Activated CD8-positive, alpha-beta memory T cell treated with anti-CD3 and anti-CD28 coated beads, Interleukin-2, amount 50 U/mL, for 4 hours (primary cell): ENCODE measurements at places on chromosomes 5 and 9.

GRCh38 chr5:153352685-153353219 is 137.7 kb upstream of the GRIA1 start:
- DNase-seq: no peak

DNA sequence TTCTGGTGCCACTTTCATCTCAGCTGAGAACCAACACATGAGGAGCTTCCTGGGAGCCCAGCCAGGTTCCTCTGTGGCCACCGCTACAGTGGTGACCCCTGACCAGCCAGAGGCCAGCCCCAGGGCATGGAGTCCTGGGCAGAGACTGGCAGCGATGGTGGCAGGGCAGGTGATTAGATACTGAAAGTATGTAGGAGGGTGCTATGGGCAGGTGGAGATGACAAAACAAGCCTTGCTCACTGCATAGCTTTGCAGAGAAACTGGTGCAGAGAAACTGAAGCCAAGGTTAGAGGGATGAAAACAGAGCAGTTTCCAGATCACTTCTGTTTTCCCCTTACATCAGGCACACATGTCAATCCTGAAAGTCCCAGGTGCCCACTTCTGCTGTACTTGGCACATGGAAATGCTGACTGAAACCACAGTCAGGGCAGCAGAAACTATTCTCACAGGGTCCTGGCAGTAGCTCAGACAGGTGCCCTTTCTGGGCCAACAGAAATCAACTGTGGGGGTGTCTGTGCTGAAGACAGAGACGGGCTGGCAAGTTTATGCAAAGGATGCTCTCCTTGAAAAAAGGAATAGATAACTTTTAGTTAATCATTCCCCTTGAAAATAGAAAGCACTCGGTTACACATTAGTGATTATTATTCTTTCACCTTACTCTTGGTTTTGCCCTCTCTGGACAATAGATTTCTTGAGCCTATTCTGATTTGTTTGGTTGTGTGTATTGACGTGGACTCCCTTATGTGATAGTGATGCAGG is 90.3 kb downstream of the ANKRD55 start:
- DNase-seq: no peak

- no peak for DNase-seq
Observed at GRCh38 chr9:37371565-37372464, 50.7 kb upstream of the GRHPR start.

- no peak for DNase-seq
Observed at GRCh38 chr9:104914466-104914865, 13.5 kb downstream of the ABCA1 start.

DNA sequence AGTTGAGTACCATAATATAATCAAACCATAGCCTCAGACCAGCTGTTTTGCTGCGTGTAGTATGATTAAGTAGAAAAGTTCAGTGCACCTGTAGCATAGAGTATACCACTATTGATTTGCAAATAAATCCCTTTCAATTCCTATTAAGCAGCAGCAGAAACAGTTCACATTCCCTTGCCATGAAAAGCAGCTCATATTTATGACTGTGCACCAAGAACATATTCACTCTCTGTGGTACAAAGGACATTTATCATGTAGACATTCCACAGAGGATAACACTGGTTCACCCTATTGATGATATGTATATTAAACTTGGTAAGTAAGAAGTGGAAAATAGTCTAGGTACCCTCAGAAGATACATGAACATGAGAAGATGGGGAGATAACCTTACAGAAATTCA is 1689.1 kb upstream of the CDH6 start:
- DNase-seq: no peak

- no peak for DNase-seq
Observed at GRCh38 chr9:114671605-114672004, 10.4 kb downstream of the TEX48 start.

DNA sequence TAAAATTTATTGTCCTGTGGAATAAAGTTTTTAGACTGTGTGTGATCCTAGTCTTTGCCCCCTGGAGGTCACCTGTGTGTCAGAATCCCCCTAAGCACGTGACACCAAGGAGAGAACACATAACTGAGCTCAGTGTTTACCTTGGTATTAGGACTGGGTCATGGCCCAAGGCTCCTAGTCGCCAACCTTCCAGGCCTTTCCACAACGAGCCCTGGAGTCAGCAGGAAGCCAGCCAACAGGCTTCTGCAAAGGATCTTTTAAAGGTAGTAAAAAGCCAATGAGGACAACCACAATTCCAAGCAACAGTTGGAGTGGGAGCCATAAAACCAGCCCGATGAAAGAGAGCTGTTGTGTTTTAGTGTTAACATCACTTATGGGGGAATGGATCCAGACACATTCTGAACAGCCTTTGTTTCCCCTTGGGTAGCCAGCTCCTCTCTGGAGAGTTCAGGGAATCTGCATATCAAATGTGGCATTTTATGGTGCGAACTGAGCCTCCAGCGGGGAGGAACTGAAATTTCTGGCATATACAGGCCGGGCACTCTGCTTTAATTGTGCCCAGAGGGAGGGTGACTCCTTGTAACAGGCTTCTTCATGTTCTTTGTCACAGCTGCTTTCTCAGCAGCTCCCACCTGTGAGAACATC is 239.9 kb downstream of the FSTL4 start:
- DNase-seq: no peak

GRCh38 chr9:16417161-16417560 is 453.3 kb downstream of the BNC2 start:
- no peak for DNase-seq

GRCh38 chr5:6473284-6473683 is 24.6 kb downstream of the UBE2QL1 start:
- no peak for DNase-seq

- DNase-seq: no peak
Observed at GRCh38 chr5:96703384-96703920, 41.3 kb downstream of the CAST start.

DNA sequence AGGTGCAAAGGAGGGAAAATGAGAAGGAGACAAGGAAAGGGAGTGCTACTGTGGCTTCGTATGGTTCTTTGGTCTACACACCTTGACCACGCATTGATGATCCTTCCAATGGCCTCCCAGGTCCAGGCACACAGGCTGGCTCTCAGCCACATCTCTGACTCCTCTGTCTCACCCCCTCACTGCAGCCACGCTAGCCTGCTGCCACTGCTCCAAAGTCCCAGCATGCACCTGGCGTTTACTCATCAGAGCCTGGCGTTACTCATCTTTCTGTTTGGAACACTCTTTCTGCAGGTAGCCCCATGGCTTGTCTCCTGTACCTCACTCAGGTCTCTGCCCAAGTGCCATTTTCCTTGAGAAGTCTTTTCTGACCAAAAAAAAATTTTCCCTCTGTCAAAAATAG is 195.5 kb downstream of the SNCAIP start:
- DNase-seq: no peak

DNA sequence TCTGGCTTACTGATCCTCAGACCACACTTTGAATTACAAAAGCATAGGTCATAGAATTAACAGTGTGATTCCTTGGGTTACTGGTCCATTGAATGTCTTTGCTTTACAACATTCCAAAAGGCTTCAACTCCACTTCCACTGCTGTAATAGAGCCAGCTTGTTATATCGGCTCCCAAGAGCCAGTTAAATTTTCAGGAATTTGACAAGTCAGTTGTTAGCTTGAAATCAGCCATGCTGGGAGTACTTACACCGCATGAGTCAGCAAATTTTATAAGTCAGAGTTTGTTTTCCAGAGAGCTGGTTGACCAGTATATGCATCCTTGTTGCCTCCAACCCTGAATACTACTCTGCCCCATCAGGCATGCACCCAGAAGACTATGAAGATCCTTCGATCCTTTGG is 73.1 kb downstream of the FOXB2 start:
- DNase-seq: no peak

- peak; percentile 34 for DNase-seq
Observed at GRCh38 chr5:40441733-40442132, 238.0 kb upstream of the PTGER4 start.

GRCh38 chr5:149411738-149412519 is 32.8 kb upstream of the IL17B start:
- DNase-seq: no peak

DNA sequence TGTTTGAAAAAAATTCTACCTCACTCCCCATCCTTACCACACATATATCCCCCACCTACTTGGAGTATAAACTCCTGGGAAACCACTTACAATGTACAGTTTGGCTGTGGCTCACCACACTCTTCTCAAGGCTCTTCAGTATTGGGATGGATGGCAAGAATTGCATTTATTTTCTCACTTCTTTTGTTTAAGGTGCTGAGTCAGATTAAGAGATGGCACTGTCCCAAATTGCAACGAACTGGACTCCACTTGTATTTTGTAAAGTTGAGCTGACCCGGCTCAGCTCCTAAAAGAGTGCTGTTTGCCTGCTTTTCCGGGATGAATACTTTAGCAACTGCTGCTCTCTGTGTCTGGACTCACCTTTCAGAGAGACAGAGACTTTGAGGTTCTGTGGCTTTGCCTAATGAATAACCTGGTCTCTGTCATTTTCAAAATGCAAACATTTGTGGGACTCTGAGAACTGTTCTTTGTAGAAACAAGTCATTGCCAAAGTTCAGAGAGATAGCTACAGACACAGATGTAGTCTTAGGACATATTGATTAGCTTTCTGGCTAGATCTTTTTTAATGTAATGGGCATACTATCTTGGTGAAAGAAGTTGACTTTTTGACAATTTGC is 42.2 kb downstream of the PPP2R2B start:
- DNase-seq: no peak

DNA sequence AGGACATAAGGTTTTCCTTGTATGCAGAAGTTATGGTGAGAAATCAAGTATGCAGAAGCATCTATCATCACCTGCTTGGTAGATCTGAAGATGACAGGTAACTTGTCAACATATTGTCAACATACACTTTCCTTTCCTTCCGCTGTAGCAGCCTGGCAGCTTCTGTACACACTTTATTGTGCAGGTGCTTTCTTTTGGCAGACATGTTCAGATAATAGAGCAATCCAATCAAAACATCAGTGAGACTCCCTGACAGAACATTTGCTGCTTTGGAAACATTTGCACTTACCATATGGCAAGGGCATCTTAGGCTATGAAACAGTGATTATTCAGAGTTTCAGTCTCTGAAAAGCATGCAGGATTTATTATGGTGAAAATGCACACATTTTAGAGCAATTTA is 161.1 kb upstream of the CDH12 start:
- DNase-seq: no peak

DNA sequence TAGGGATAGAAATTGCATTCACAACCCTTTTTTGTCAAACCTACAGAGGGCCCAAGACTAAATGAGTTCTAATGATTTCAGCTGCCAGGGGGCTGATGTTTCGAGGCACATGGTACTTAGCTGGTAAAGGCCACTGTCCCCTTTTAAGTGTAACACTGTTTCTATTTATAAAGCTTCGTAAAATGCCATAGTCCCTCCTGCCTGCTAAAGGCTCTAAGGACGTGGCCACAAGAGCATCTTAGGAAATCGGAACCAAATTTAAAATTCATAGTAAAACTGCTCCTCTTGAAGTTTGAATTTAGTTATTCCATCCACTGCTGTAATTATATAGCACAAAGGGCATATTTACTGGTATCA is 170.3 kb upstream of the WWC1 start:
- no peak for DNase-seq

DNA sequence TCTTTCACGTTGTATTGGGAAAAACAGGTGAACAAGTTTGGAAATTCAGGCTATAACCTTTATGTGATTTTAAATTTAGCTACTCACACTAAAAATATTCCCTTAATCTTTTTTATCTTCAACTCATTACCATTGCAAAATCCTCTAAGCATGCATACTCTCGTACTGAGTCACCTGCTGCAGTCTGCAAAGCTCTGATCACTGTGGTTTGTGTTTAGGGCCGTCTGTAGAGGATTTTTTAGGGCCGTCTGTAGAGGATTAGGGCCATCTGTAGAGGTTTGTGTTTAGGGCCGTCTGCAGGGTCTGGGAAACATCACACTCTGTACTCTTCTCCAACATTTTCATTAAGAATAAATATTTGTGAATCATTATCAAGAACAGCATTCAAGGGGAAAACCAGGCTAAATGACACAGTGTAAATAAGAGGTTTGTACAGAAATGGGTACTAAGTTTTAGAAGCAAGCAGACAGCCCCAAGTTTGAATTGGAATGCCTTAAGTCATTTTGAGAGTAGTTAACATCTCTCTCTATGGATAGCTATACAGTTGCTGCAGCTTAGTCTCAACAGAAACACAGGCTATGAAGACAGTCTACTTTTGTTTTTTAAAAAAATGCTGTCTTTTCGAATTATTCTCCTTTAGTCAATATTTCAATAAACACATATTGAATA is 155.0 kb upstream of the TSLP start:
- DNase-seq: no peak

GRCh38 chr5:176542596-176543427 is 5.6 kb upstream of the RNF44 start:
- no peak for DNase-seq

DNA sequence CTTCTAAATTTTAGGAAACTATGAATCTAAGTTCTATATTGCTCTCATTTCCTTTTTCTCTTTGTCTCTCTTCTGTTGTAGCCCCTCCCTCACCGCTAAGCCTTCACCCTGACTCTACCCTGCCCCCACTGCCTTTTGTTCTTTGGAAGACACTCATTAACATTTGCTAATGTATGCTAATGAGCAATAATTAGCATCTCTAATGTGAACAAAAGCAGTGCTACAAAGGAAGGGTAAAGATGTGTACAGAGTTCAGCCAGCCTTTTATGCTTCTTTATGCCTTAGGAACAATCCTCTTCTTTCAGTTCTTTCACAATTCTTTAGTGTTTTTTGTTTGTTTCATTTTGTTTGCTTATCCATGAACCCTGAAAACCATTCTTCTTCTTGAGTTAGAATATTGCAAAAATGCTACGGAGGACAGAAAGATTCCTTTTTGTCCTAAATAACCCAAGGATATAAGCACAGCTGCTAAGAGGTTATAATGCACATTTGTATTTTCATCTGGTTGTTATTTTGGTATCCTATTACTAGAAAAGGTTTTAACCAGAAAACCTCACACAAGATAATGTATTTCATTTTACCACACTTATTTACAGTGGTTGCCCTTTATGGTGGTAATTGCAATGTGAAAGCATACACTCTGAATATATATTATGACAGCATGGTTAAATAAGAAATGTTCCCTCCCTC is 159.3 kb downstream of the TMC1 start:
- DNase-seq: no peak

DNA sequence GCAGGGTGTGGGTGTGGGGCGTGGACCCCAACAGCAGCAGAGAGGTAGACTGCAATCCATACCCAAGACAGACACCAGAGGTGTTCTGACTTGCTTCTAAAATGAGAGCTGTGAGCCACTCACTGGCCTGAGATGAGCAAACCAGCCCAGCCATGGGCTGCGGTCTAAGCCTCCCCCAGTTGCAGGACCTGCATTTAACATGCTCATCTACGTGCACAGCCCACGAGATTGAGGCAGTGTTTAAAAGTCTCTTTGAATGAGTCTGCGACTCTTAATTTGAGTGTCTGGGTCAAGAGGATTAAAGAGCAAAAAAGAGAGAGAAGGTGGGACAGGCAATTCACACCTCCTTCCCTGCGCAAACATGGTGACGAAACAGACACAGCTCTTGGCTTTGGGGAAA is 5.9 kb downstream of the SURF4 start:
- no peak for DNase-seq

DNA sequence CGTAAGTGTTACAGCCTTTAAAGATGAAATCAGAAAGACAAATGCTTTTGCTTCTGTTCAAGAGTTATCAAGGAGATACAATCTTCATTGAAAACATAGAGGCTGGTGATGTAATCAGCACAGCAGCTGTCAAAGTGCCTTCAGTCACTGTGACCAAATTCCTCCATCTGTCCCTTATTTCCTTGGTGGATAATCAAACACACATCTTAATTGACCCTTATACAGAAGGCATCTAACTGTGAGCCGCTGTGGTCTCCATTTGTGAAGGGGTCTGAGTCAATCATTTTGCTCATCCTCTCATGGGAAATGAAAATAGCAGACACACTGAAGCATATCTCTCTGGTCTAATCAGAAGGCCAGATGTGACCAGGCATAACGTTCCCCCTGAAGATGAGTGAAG is 130.1 kb upstream of the TLR4 start:
- DNase-seq: no peak
